HT-29 (cell line): ENCODE measurements at places on chromosomes 6 and 20.

DNA sequence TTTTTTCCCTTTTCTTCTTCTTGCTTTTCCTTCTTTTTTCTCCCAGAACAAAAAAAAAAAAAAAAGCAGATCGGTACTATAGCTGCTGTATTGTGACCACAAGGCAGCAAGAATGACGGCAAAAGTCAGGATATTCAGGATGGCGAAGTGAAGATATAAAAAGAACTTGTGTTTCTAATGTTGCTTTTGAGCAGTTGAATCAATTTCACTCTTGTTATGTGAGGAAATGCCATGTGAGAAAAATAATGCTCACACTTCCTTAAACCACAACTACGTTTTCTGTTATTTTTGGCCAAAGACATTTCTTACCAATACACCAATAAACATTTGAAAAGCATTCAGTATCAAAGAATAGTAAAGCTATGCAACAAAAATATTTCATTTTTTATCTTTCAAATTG lies 510.5 kb downstream of the HACE1 start:
- no peak for DNase-seq

DNA sequence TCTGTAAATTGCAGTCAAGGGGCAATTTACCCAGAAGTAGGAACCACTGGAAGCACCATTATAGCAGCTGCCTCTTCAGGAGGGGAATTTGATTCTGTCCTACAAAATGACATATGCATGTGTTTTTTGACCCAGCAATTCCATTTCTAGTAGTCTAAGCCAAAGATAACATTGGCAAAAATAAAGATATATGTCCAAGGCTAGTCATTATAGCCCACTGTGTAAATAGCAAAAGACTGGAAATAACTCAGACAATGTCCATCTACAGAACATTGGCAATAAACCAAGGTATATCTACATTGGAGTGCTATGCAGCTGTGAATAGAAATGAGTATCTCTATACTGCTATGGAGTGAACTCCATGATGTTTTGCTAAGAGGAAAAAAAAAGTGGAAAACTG lies 12.5 kb upstream of the PANK2 start:
- DNase-seq, result no peak

GRCh38 chr6:6891125-6891721 lies 216.5 kb upstream of the RREB1 start:
- DNase-seq, result peak; percentile 38

- no peak for DNase-seq
Observed at GRCh38 chr20:50704971-50705370, 13.6 kb upstream of the RIPOR3 start.

DNA sequence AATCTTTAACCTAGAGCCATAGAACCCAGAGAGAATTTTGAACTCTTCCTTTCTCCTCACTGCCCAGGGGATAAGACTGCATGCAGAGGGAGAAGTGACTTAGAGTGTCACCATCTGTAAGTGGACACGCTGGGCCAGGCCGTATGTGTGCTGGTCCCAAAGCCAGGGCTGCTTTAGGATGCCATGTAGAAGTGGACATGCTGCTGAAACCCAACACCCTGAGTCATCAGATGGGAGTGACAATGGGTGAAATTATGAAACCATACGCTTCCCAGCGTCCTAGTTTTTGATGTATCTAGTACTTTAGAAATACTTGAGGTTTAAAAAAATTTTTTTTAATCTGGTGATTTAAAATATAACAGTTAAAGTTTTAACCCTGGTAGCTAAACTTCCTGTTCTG lies 191.1 kb downstream of the FNDC1 start:
- no peak for DNase-seq

DNA sequence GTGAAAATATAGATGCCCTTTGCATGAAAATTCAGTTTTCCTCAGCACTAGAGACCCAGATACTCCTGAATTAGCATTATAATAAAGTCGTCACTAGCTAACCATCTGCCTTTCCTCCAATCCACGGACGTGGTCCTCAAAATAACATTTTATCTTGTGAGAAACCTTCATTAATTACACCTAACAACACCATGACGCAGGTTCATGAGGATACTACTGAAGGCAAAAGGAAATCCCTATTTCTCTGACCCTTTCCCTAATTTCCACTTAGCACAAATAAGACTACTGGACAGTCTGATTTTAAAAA lies 1.3 kb upstream of the PNISR start:
- peak; percentile 5 for DNase-seq

DNA sequence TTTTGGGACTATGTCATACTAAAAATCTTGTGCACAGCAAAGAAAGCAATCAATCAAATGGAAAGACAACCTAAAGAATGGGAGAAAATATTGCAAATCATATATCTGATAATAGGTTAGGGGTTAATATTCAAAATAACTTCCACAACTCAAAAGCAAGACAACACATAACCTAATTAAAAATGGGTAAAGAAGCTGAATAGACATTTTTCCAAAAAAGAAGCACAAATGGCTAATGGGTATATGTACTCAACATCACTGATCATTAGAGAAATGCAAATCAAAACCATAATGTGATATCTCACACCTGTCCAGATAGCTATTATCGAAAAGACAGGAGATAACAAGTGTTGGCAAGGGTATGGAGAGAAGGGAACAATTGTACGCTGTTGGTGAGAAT lies 53.0 kb downstream of the SYCP2L start:
- DNase-seq, result no peak

- peak; percentile 25 for DNase-seq
Observed at GRCh38 chr20:53463101-53463972, 130.3 kb downstream of the ZNF217 start.

- peak; percentile 9 for DNase-seq
Observed at GRCh38 chr6:144395014-144395413, 109.9 kb downstream of the UTRN start.

GRCh38 chr20:6067763-6068318 lies 14.0 kb upstream of the LRRN4 start:
- no peak for DNase-seq

DNA sequence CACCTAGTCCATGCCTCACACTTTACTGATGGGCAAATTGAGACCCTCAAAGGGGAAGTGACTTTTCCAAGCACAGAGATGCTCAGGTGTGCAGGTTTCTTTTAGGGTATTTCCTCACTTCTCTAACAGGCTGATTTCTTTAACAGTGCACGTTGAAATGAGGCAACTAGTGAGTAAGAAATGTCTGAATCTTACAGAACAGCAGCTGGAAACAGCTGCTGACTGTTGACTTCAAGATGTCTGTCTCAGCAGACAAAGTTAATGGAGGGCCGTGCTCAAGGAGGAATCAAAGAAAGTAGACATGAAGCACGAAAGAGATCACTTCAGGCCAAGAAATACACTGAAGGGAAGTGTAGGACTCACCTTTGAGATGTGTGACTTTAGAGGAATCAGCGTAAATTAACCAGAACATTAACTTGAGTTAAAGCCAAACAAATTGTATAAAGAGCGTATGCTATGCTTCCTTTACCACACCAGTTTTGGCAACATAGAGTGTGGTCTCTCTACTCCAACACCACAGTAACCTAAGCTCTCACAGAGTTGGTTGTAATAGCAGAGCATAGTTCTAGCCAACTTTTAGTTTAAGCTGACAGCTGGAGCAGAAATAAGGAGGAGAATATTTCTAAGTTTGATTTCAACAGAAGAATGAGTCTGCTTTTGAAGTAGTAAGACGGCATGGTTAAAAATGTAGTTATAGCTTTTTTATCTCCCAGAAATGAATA lies 60.9 kb downstream of the SAMD3 start:
- DNase-seq, result no peak

- no peak for DNase-seq
Observed at GRCh38 chr6:7433121-7433617, 43.6 kb downstream of the RIOK1 start.

- DNase-seq, result no peak
Observed at GRCh38 chr6:138716013-138716412, 57.6 kb upstream of the CCDC28A start.

DNA sequence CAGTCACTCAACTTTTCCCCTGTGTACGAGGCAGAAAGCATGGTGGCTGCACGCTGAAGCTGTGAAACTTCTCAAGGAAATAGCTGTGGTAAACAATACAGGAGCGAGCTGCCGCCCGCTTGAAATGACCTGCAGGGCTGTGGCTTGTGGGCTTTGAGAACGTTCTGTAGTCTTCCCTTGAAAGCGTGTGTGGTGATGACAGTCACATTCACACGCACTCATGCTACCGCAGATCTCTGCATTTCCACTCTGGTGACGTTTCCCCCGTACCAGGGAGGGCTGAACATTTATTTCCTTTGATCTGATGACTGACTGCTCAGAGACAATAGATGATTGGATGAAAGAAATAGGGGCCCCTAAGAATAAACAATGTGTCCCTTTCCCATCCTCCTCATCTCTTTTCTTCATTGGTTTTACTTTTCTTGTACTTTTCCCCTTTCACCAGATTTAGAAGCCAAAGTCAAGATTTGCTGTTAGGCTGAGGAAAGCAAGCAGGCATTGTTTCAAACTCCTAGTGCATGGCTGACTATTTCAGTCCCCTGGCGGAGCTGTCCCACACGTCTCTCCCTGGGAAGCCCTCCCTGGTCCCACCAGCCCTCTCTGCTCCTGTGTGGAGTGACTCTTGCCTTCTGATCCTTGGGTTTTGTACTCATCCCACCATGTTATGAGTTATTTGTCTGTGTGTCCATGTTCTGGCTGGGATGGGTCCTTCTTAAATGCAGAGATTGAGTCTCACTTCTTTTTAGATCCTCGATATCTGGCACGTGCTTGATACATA lies 3.9 kb downstream of the SYTL3 start:
- no peak for DNase-seq
